ENCODE measurements at places on chromosomes 4 and X. TPM values are rescaled to one million over a fixed set of nuclear protein-coding genes. Genes with fewer than 3 reads are reported as not detected.

- no peak for ATAC-seq
Observed at GRCh38 chrX:115360220-115360781, 70.8 kb downstream of the LUZP4 start.

GRCh38 chr4:151922306-151922705 is 161.5 kb upstream of the GATB start:
- ATAC-seq: peak; percentile 87

GRCh38 chr4:139312552-139313332 is 10.5 kb upstream of the NDUFC1 start:
- no peak for ATAC-seq

- ATAC-seq: no peak
Observed at GRCh38 chr4:115770046-115770543, 656.7 kb upstream of the NDST4 start.

- no peak for ATAC-seq
Observed at GRCh38 chr4:13876131-13876530, 248.6 kb upstream of the BOD1L1 start.

GRCh38 chr4:153904011-153904410 is 115.1 kb upstream of the SFRP2 start:
- no peak for ATAC-seq

UGT8 gene
- 0.82 TPM for total RNA-seq

FAM149A gene
- 2.4 TPM for total RNA-seq
